ENCODE measurements at places on chromosomes 16 and 17.

GRCh38 chr17:47649972-47650524 is 329 bp downstream of the KPNB1 start:
- DNase-seq, result no peak

DNA sequence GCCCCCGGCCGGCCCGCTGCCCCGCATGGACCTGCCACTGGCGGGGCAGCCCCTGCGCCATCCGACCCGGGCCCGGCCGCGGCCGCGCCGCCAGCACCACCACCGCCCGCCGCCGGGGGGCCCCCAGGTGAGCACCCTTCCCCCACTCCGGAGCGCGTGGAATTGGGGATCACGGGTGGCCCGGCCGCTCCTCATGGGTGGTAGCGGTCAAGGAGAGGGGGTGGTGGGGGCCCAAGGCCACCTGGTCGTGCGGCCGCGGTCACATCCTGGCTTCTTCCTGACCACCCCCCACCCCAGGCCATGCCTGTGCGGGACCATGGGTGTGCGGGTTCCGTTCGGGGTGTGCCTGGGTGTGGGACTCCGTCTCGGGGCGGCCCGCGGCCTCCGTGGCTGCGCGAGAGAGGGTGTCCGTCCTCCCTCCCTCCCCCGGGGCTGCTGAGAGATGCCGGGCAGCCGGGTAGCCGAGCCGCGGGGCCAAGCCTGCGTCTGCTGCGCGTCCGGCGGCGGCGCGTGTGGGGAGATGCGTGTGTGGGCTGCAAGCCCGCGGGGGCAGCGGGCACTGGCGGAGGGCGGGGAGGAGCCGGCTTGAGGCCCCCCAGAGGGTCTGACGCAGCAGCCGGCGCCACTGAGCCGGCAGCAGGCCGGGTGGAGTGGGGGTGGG is 6.8 kb downstream of the ACD start:
- DNase-seq, result no peak

DNA sequence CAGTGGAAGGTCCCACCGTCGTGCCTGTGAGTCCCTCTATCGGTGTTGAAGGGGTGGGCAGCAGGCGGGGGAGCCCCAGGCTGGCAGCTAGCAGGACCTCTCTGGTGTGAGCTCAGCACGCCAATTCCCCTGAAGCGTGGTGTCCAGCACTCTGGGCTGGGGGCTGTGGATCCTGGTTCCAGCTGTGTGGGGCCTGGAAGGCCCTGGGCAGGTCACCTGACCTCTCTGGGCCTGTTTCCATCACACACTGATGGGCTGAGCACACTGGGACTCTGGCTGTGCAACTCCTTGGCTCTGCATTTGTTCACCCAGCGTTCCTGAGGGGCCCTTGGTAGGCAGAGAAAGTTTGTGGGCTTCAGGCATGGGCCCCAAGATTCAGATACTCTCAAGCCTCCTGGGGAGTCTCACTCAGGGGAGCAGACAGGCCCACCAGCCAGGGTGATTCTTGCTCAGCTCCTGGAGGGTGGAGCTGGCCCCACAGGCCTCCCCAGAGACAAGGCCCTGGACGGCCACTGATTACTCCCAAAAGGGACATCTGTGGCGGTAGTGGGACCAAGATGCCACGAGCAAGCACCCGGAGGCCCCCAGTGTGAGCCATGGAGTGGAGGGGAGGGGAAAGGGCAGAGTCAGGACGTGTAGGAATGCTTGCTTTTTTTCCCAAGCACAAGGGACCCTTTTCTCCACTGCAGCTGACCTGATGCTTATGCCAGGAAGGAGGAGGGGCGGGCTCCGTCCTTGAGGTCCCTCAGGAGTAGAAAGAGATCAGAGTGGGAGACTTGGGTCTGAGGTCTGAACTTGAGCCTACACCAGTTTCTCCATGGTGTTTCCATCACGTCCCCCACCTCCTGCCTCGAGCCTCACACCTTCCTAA is 8.5 kb downstream of the SCGB1C2 start:
- no peak for DNase-seq

DNA sequence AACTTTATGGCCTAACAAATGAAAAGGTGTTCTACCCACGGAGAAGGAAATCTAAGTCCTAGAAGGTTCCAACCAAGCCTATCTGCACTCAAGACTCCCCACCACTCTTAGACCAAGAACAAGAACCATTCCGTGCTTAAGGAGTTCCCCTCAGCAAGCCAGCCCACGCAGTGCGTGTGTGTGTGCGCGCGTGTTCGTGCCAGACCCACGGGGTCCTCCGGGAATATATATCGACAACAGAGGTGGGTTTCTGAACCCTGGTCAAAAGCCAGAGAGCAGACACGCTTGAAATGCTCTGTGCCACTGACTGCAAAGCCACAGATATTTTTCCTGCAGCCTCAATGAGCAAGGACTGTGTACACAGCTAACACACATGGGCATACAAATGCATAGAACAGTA is 70.7 kb downstream of the SLC39A11 start:
- DNase-seq, result no peak

DNA sequence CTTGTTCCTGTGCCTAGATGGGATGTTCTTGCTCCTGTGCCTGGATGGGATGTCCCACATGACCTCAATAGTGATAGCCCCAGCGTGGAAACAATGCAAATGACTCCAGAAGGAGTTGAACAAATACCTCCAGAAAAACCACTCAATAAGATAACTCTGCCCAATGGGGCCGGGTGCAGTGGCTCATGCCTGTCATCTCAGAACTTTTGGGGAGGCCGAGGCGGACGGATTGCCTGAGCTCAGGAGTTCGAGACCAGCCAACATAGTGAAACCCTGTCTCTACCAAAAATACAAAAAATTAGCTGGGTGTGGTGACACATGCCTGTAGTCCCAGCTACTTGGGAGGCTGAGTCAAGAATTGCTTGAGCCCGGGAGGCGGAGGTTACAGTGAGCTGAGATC is 15.2 kb upstream of the LITAF start:
- no peak for DNase-seq

- DNase-seq, result no peak
Measured at GRCh38 chr17:30237296-30238002, 2.0 kb upstream of the SLC6A4 start.

- DNase-seq, result peak; percentile 71
Measured at GRCh38 chr16:89360760-89361435, 129.5 kb downstream of the ANKRD11 start.

GRCh38 chr17:36468903-36469635 is 17.4 kb upstream of the ZNHIT3 start:
- DNase-seq, result no peak

DNA sequence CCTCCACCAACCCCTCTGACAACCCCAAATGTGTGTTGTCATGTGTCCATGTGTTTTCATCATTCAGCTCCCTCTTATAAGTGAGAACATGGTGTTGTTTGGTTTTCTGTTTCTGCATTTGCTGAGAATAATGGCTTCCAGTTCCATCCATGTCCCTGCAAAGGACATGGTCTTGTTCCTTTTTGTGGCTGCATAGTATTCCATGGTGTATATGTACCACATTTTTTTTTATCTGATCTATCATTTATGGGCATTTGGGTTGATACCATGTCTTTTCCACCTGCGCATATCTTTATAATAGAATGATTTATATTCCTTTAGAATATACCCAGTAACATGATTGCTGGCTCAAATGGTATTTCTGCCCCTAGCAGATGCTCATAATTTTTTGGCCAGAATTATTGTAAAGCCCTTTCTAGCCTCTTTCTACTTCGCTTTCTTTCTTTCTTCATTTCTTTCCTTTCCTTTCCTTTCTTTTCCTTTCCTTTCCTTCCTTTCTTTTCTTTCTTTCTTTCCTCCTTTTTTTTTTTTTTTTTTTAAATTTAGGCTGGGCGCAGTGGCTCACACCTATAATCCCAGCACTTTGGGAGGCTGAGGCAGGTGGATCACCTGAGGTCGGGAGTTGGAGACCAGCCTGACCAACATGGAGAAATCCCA is 12.7 kb downstream of the REXO5 start:
- no peak for DNase-seq

DNA sequence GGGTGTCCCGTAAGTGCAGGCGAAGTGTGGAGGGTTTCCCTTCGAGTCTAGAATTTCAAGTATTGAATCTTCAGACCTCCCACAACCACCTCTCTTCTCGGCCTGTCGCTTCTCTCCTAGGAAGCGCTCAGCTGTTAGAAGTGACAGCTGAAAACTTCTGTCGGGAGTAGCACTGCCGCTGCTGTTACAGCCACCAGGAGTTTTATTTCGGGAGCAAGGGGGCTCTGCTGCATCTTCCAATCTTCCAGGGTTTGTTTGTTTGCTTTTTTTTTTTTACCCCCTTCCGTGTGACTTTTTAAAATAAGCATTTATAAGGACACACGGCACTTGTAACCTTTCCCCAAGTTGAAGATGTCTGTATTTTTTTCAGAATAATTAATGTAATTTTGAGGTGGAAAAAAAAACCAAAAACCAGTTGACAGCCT is 767 bp downstream of the RPS6KB1 start:
- DNase-seq, result no peak

GRCh38 chr17:14784997-14785696 is 480.0 kb downstream of the PMP22 start:
- peak; percentile 16 for DNase-seq

GRCh38 chr16:4474192-4474961 is at the start of gene NMRAL1:
Gene NMRAL1 (minus strand): TSS chr16:4474625. CDS start chr16:4474132, 493 bp downstream.
- DNase-seq, result peak; percentile 63

Data from activated CD4-positive, alpha-beta T cell treated with anti-CD3 and anti-CD28 coated beads for 4 hours (primary cell).